Breast epithelium (tissue), 4 donors: ENCODE measurements at places on chromosomes 5 and 9. TPM values are rescaled to one million over a fixed set of nuclear protein-coding genes. Genes with fewer than 3 reads are reported as not detected.

The IL6ST gene
- total RNA-seq = 615 TPM

The DDX4 gene
- not detected for total RNA-seq

The ADAMTS6 gene
- 6.0 TPM for total RNA-seq

The ARHGEF37 gene
- total RNA-seq = 54.4 TPM

The KCNMB1 gene
- total RNA-seq = 5.1 TPM

The LCN1 gene
- not detected for total RNA-seq

The CD180 gene
- 0.98 TPM for total RNA-seq

The HSD17B3 gene
- 1.1 TPM for total RNA-seq

The PDZD2 gene
- total RNA-seq = 17.7 TPM

The SLC34A1 gene
- total RNA-seq = not detected

The PITX1 gene
- total RNA-seq = 0.15 TPM

The BHMT2 gene
- total RNA-seq = 8.0 TPM

The LRRC14B gene
- total RNA-seq = 0.33 TPM

The DOCK8 gene
- 34.1 TPM for total RNA-seq

The NUDT12 gene
- 11.8 TPM for total RNA-seq

The EPB41L4A gene
- 25.9 TPM for total RNA-seq

The EIF4E1B gene
- total RNA-seq = not detected

The SLC22A4 gene
- total RNA-seq = 1.3 TPM

The PCDHGC4 gene
- 6.0 TPM for total RNA-seq

The MYMK gene
- total RNA-seq = not detected

The ANKRD55 gene
- total RNA-seq = not detected

The PFN3 gene
- not detected for total RNA-seq

The KCNT1 gene
- total RNA-seq = not detected

The LMX1B gene
- 20.3 TPM for total RNA-seq

The SAXO1 gene
- total RNA-seq = 0.16 TPM

The RFESD gene
- 4.3 TPM for total RNA-seq

The SPATA31D4 gene
- total RNA-seq = not detected

The SOX30 gene
- not detected for total RNA-seq

The PCYOX1L gene
- 3.2 TPM for total RNA-seq

The PCDHGC5 gene
- 2.1 TPM for total RNA-seq

The FAXDC2 gene
- total RNA-seq = 43.9 TPM

The TMEM215 gene
- total RNA-seq = not detected

The GMCL2 gene
- total RNA-seq = not detected

The PDCD1LG2 gene
- total RNA-seq = 3.3 TPM

The SPATA31E1 gene
- total RNA-seq = not detected

The LIFR gene
- 225 TPM for total RNA-seq

The SHOC1 gene
- 0.33 TPM for total RNA-seq

The ADGRV1 gene
- 0.32 TPM for total RNA-seq

The PAIP1 gene
- total RNA-seq = 70.5 TPM

The PCDHB5 gene
- 6.4 TPM for total RNA-seq

The GRXCR2 gene
- total RNA-seq = not detected

The ACER2 gene
- 17.6 TPM for total RNA-seq

The PROB1 gene
- 0.73 TPM for total RNA-seq

The IGIP gene
- 21.8 TPM for total RNA-seq

The LCNL1 gene
- not detected for total RNA-seq

The CAMK2A gene
- not detected for total RNA-seq

The EFNA5 gene
- 12.1 TPM for total RNA-seq

The NR2F1-AS1 gene
- total RNA-seq = 17.4 TPM

The SV2C gene
- total RNA-seq = 0.32 TPM

The SLCO6A1 gene
- not detected for total RNA-seq

The COL15A1 gene
- 32.4 TPM for total RNA-seq

The B4GALT1 gene
- total RNA-seq = 81.8 TPM

The ARHGEF39 gene
- 0.80 TPM for total RNA-seq

The BAAT gene
- 0.16 TPM for total RNA-seq

The NFIB gene
- total RNA-seq = 95.2 TPM
